Vagina (tissue), 2 donors: ENCODE measurements at places on chromosomes 1 and 21. TPM values are rescaled to one million over a fixed set of nuclear protein-coding genes. Genes with fewer than 3 reads are reported as not detected.

DNA sequence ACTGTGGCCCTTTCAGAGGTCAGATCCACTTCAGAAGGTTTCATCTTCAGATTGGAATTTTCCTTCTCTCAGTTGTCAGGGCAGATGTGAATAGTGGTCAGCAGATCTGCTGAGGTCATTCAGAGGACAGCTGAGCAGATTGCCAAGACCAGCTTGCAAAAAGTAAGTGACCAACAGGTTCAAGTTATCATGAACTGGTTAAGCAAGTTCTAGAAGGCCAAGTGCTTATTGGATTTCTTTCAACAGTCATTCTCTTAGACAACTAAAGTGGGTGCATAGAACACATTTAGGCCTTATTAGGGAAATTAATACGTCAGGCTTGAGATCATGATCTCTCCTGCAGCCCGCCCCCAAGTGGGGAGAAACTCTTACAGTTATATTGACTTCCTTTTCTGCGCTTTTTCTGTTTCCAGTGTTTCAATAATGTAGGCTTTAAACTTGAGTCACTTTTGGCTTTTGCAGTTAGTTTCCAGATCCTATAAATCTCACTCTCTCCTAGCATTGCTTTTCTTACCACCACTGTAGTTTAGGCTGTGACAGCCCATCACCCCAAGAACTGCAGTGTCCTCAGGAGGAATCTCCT, 96.4 kb downstream of the C1orf21 start:
- DNase-seq, result no peak
- H3K36me3 ChIP-seq, result no peaks in the 10 kb centered on the region
- peak overlapping the region; percentile 86 for H3K27ac ChIP-seq
- H3K27me3 ChIP-seq, result no peaks in the 10 kb centered on the region

DNA sequence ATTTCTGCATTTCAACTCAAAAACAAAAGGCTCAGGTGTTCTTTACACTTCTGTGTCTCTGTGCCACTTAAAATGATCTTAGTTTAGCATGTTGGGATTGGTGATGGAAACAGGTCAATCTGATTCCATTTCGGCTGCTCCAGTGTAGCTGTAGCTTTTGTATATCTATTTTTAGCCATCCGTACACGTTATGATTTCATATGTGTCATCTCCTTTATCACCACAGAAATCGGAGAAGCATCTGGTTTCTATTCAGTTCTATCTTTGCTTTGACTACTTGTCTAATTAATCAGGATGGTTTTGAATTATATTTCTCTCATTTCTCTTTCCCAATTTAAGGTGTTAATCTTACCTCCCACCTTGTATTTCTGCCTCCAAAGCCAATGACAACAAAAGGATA, 41.1 kb downstream of the RGS21 start:
- no peak overlapping the region for H3K4me3 ChIP-seq
- no peaks in the 10 kb centered on the region for H3K36me3 ChIP-seq
- H3K4me1 ChIP-seq, result no peaks in the 10 kb centered on the region
- H3K27ac ChIP-seq, result no peak overlapping the region
- H3K27me3 ChIP-seq, result no peaks in the 10 kb centered on the region
- no peak for DNase-seq

- DNase-seq, result peak; percentile 85
- peak within 1 kb of the TSS; percentile 82 for H3K27ac ChIP-seq
- peak within 1 kb of the TSS; percentile 25 for H3K4me3 ChIP-seq
Measured at GRCh38 chr1:54547601-54548388, at the start of gene ACOT11. Gene ACOT11, plus strand, starts transcription at chr1:54548228. Its CDS starts 82 bp downstream, at chr1:54548310.

- no peak overlapping the region for H3K4me3 ChIP-seq
- no peaks in the 10 kb centered on the region for H3K27me3 ChIP-seq
- no peak for DNase-seq
- peaks cover 16% of the 10 kb centered on the region for H3K4me1 ChIP-seq
Measured at GRCh38 chr21:45892916-45893739, 88.4 kb upstream of the COL6A1 start.

GRCh38 chr1:78171736-78172590, 126.2 kb downstream of the GIPC2 start:
- no peaks in the 10 kb centered on the region for H3K27me3 ChIP-seq
- H3K4me1 ChIP-seq, result peaks cover 13% of the 10 kb centered on the region
- H3K27ac ChIP-seq, result no peak overlapping the region
- no peak for DNase-seq
- no peak overlapping the region for H3K4me3 ChIP-seq

DNA sequence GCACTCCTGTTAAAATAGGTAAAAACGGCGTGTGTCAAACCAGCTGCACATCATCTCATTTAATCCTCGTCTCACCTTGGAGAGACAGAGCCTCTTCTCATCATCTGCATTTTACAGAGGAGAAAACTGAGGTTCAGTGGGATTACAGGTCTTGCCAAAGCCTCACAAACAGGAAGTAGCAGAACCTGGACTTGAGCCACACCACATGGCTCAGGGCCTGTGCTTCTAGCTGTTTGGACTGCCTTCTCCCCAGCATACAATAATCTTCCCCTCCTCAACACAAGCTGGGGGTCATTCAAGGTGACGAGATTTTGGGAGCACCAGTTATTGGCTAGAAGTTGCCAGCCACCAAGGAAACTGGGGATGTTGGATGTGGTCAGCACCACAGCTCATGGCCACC, 167.9 kb upstream of the ZC3H12A start:
- H3K36me3 ChIP-seq, result no peaks in the 10 kb centered on the region
- no peak overlapping the region for H3K4me3 ChIP-seq
- no peaks in the 10 kb centered on the region for H3K4me1 ChIP-seq

DNA sequence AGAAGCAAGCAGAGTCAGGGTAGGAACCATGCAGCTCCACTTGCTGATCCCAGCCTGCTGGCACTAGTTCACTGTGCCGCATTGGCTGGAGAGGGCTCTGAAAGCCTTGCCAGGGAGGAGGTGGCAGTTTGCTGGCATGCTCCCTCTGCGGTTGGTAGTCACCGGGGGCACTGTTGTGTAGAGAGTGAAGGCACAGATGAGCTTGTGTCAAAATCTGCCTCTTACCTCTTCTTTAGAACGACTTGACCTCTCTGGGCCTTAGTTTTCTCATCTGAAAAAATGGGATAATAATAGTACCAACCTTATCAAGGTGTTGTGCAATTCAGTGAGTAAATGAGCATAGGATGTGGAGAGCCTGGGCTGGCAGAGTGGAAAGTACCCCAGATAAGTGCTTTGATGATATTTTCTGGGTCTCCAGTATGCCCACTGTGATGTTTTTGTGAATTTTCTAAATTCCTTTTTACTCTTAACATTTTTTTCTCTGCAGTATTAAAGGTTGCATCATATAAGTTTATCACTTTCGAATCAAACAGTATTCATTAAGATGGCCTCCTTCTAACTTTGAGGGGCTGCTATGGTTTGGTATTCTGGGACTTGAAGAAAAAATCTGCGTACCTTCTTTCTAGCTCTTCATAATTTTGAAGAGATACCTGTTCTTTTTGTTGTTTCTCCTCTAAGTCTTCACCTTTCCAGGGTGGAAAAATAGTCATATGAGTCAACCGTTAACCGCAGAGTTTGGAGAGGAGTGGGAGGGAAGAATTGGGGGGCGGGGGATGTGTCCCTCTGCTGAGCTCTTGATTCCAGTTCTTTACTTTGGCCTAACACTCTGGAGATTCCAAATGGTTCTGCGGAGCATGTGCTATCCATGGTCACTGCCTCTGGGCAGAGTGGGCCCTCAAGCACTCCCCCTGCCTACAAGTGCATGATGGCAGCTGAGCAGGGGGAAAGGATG, 26.8 kb downstream of the SZRD1 start:
- no peak overlapping the region for H3K27ac ChIP-seq
- H3K4me1 ChIP-seq, result peaks cover 58% of the 10 kb centered on the region
- no peaks in the 10 kb centered on the region for H3K36me3 ChIP-seq
- DNase-seq, result no peak

GRCh38 chr1:155170101-155170785, 2.9 kb downstream of the KRTCAP2 start:
- H3K27me3 ChIP-seq, result no peaks in the 10 kb centered on the region
- H3K27ac ChIP-seq, result no peak overlapping the region
- peaks cover 54% of the 10 kb centered on the region for H3K4me1 ChIP-seq
- H3K4me3 ChIP-seq, result no peak overlapping the region

DNA sequence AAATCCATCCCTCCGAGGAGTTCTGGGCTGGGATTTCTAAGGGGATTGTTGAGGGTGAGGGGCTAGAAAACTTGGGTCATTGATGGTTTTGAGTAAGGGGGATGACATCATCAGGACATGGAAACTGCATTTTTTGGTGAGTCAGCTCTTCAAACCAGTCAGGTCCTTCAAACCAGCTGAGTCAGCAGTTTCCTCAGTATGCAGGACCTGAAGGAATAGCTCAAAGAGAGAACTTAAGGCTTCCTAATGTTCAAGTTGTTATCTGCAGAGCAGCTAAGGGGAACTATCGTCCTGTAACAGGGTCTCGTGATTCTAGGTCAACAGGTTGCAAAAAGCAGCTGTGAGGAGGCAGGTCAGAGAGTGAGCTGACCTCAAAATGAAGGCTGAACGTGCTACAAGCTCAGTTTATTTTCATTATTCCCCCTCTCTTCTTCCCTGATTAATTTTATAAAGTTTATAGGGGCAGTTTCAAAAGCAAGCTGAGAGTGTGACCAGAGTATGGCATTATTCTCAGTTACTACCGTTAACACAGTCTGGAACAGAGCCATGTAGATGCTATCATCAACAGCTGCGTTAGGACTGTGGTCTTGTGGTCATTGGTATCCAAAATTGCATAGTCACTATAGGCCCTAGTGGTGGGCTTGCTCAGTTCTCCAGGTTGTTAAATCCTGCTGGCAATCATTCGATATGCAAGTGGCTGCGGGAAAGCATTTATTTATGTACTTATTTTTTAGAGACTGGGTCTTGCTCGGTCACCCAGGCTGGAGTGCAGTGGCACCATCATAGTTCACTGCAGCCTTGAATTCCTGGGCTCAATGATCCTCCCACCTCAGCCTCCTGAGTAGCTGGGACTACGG, 10.7 kb upstream of the SDC3 start:
- peak; percentile 31 for DNase-seq
- H3K27me3 ChIP-seq, result no peaks in the 10 kb centered on the region
- no peak overlapping the region for H3K4me3 ChIP-seq
- H3K27ac ChIP-seq, result no peak overlapping the region

DNA sequence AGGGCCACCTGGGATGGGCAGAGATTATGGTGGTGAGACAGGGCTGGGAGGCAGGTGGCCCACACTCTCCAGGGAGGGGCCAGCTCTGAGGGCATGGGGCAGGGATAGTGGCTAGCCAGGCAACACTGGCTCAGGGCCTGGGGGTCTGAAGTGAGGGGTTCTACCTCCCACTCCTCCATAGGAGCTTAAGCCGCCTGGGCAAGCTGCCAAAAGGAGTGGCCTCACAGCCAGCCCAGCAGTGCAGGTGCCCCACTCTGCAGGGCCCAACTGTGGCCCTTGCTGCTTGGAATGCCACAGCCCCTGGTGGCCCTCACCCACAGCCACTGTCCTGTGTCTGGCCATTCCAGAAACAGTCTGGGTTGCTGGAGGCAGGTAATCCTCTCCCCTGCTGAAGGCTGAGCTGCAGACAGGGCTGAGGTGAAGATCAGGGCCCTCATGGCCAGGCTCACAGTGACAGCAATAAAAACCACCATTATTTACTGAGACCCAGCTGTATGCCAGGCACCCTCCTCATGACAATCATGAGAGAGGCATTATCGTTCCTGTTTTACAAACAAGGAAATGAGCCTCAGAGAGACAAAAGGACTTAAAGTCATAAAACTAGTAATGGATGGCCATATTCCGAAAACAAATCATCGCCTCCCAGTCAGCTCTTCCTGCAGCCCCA, 31.0 kb downstream of the KIF21B start:
- H3K27ac ChIP-seq, result no peak overlapping the region
- no peaks in the 10 kb centered on the region for H3K27me3 ChIP-seq
- no peak for DNase-seq
- no peak overlapping the region for H3K4me3 ChIP-seq

GRCh38 chr1:47411436-47411835, 4.6 kb upstream of the FOXE3 start:
- no peaks in the 10 kb centered on the region for H3K4me1 ChIP-seq
- DNase-seq, result no peak
- no peak overlapping the region for H3K4me3 ChIP-seq
- no peak overlapping the region for H3K27ac ChIP-seq
- no peaks in the 10 kb centered on the region for H3K36me3 ChIP-seq

DNA sequence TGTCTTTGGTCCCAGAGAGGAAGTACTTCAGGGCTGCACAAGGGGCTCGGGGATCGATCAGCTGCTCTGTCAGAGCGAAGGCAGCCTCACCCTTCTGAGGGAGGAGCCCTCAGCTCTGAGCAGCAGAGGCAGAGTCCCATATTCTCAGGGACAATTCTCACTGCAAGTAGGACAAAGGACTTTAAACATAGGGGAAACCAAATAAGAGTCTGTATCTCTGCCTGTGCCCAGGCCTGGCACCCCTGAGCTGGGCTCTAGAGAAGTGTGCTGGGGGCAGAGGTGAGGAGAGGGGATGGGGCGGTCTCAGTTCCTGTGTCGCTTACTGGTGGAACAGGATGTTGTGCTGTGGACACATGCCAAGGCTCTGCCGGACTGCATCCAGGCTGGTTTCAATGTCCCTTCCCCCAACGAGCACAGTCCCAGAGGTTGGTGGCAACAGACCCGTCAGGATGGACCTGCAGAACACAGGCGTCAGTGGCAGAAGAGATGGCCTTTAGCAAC, 76.6 kb downstream of the ABCA4 start:
- no peak for DNase-seq
- peak overlapping the region; percentile 55 for H3K27ac ChIP-seq
- H3K4me1 ChIP-seq, result peaks cover 32% of the 10 kb centered on the region
- H3K4me3 ChIP-seq, result no peak overlapping the region
- H3K36me3 ChIP-seq, result no peaks in the 10 kb centered on the region

DNA sequence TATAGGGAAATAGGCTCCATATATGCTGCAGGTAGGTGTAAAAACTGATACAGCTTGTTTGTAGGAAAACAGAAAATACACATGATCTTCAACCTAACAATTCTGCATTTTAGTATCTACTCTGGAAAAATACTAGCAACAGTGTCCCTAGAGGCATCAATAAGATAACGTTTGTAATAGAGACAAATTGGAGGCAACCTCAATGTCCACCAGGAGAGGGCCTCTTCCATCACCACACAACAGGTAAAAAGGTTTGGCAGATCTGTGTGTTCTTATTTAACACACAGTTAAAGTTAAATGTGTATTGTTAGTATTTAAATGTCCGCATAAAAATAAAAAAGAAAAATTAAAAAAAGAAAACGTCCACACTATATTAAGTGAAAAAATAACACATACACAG, 5.4 kb downstream of the EIF2D start:
- H3K27ac ChIP-seq, result no peak overlapping the region
- H3K4me3 ChIP-seq, result no peak overlapping the region
- DNase-seq, result no peak

- H3K27ac ChIP-seq, result no peak overlapping the region
- H3K4me3 ChIP-seq, result no peak overlapping the region
- DNase-seq, result no peak
- H3K4me1 ChIP-seq, result no peaks in the 10 kb centered on the region
- no peaks in the 10 kb centered on the region for H3K27me3 ChIP-seq
Measured at GRCh38 chr1:24562625-24563024, 6.7 kb downstream of the NCMAP start.

Gene ACOT7
- total RNA-seq, result 38.8 TPM

Gene NCF2
- 12.5 TPM for total RNA-seq

Gene XCL1
- not detected for total RNA-seq

Gene SEMA4A
- 18.7 TPM for total RNA-seq

Gene CHTOP
- 67.3 TPM for total RNA-seq

Gene PDZK1IP1
- total RNA-seq, result 55.2 TPM

Gene NTMT2
- total RNA-seq, result not detected

Gene SLC2A5
- 8.1 TPM for total RNA-seq

Gene GBP4
- total RNA-seq, result 8.3 TPM

Gene AADACL4
- total RNA-seq, result not detected

Gene FAAH
- total RNA-seq, result 38.1 TPM

Gene POGZ
- 60.6 TPM for total RNA-seq
